ENCODE measurements at places on chromosomes 13 and 19.

- DNase-seq: no peak
Measured at GRCh38 chr13:85709721-85710120, 89.5 kb downstream of the SLITRK6 start.

- DNase-seq: no peak
Measured at GRCh38 chr13:45773236-45773635, 71.1 kb downstream of the CBY2 start.

DNA sequence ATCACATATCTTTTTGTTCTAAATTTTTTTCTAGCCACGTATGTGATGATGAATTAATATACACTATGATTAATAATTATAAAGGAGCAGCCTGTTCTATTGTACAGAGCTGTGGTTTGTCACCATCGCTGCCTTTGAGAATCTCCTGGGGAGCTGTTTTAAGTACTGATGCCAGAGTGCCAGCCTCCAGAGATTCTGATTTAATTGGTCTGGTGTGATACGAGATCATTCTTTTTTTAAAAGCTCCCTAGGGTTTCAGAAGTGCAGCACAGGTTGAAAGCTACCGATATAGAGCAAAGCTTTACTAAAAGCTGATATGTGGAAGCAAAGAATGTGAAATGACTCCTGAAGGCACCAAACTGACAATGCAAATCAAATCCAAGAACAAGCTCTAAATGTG, 314.7 kb downstream of the ITGBL1 start:
- DNase-seq: no peak

GRCh38 chr13:101515504-101515903, 63.0 kb downstream of the ITGBL1 start:
- DNase-seq: no peak

- DNase-seq: no peak
Measured at GRCh38 chr19:43731846-43732245, 16.0 kb downstream of the IRGC start.

DNA sequence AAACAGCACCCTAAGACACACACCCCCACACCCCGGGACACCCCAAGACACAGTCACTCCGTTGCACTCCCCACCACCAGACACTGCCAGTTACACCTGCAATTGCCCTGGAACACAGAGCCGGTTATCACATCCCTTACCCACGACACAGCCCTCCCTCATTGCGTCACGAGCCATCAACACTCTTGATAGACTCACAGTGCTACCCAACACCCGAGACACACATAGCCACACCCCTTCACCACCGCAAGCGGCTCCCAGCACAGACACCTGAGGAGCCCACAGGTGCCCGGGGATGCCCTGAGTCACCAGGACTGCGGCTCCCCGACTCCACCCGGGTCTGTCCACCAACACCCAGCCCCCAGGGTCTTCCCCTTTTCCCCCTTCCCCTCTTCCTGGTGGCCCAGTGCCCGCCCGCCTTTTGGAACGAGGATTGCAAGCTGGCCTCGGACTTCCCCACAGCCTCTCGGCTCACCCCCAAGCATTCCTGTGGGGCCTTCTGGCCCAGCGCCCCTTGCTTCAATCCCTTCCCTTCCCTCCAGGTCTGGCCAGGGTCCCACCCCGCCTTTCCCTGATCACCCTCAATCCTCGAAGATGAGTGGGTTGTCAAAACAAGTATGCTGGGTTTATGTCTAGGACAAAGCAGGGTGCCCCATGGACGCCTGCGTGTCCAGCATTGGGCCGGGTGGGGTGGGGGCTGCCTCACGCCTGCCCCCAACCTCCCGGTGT, 1.7 kb upstream of the PTGER1 start:
- no peak for DNase-seq

- DNase-seq: no peak
Measured at GRCh38 chr13:85974608-85975366, 175.6 kb upstream of the SLITRK6 start.

- no peak for DNase-seq
Measured at GRCh38 chr13:110430391-110431336, 123.6 kb downstream of the COL4A2 start.

GRCh38 chr19:40274585-40275544, 10.3 kb downstream of the AKT2 start:
- DNase-seq: peak; percentile 19

DNA sequence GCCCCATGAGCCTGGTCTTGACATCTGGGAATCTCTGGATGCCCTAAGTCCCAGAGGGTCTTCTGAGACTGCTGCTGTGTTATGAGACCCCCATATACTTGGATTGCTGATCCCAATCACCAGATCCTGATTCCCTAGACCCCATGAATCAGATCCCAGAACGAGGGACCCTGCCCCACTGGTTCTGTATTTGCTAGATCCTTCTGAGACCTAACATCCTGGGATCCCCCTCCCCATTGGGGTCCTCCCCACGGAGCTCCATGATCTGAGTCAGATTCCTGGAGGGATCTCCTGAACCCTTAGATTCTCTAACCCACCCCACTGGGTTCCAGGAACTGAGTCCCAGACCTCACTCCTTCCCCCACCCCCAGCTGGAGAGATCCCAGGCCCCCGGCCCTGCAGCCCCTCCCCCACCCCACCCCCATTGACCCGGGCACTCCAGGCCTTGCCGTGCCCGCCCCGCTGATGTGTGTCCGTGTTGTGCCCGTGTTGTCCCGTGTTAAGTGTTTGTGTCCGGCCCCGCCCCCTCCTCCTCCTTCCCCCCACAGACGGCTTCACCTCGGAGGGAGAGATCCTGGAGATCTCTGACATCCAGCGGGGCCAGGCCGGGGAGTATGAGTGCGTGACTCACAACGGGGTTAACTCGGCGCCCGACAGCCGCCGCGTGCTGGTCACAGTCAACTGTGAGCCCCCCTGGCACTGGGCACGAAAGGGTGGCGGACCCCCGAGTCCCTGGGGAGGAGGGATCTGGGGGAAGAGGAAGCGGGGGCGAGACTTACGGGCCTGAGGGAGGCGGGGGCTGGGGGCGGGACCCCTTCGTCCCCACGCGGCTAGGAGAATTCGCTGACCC, 15.0 kb downstream of the IGLON5 start:
- DNase-seq: no peak

GRCh38 chr13:52421216-52421615, 15.2 kb upstream of the THSD1 start:
- no peak for DNase-seq

- peak; percentile 17 for DNase-seq
Measured at GRCh38 chr19:46791944-46792343, 3.5 kb upstream of the SLC1A5 start.

DNA sequence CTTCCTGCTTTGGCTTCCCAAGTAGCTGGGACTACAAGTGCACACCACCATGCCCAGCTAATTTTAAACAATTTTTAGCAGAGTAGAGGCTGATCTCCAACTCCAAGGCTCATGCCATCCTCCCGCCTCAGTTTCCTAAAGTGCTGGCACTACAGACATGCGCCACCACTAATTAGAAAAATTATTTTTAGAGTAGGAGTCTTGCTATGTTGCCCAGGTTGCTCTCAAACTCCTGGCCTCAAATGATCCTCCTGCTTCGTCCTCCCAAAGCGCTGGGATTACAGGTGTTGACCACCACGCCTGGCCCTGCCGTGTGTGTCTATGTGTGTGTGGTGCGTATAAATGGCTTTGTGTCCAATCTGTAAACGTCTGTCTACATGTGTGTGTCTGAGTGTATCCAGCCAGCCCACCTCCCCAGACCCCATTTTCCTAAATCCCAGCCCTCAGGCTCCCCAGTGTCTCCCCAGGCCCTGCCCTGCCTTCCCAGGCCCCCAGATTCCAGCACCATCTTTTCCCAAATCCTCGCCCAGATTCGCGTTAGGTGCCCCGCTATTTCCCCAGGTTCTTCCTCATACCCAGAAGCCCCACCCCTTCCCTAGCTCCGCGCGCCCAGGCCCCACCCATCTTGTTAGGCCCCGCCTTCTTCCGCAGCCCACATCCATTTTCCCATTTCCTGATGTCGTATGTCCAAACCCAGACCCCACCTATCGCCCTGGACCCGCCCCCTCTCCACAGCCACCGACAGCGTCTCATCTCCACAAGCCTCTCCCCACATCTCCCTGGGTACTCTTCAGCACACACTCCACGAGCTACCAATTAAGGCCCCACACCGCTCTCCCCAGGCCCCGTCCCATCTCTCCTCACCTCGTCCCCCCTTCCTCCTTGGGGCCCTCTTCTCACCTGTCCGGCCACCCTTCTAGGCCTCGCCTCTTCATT, 24.9 kb downstream of the SLC8A2 start:
- no peak for DNase-seq

- DNase-seq: no peak
Measured at GRCh38 chr19:23558541-23558940, 128.5 kb downstream of the ZNF675 start.

GRCh38 chr13:111319998-111320911, at the start of gene TEX29:
TSS of gene TEX29 (plus strand) at chr13:111320642. CDS start at chr13:111320891, 249 bp downstream.
- DNase-seq: no peak

GRCh38 chr19:12982648-12983047, 12.6 kb upstream of the NFIX start:
- DNase-seq: no peak

DNA sequence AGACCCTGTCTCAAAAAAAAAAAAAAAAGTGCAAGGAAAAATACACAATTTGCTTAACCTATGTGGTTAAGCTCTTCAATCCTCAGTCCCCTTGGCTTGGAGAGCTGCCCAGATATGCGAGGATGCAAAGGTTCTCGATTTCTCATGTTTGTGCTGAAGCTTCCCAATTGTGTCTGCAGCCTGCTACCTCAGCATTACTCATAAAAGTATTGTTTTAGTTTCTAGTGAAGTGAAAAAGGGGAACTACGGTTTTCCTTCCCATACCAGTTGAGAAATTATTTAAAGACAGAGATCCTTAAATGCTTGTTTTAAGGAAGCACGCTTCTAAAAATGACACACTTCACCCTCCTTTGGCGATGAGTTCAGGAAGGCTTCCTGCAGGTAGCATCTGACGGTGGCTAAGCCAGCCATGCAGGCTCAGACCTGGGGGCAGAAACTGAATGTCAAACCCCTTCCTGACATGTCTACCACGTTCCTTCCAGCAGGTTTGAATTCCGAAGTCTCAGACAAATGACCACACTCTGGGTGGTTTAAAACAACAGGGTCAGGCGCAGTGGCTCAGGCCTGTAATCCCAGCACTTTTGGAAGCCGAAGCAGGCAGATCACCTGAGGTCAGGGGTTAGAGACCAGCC, 47.9 kb downstream of the RUBCNL start:
- no peak for DNase-seq

- DNase-seq: peak; percentile 21
Measured at GRCh38 chr13:50080911-50081678, 65.9 kb downstream of the KCNRG start.

DNA sequence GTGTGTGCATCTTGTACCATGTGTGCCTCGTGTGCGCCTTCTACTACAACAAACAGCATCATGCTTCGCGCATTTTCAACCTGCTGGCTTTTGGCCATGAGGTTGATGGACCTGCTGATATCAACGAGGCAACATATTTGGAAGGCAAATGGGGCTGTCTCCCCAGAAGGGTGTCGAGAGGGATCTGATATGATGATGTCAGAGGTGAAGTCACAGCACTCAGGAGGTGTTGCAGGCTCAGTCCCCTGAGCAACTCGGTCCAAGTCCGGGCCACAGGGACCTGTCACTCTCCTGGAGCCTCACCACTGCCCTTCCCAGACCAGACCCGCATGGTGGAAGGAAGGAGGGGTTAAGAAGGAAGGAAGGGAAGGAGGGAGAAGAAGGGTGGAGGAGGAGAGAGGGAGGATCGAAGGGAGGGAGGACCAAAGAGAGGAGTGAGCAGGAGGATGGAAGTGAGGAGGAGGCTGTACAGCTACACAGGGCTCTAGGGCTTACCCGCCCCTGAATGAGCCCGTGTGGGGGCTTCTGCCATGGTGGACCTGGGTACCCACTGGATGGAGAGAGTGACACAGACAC, 6.7 kb upstream of the C13orf46 start:
- DNase-seq: no peak

DNA sequence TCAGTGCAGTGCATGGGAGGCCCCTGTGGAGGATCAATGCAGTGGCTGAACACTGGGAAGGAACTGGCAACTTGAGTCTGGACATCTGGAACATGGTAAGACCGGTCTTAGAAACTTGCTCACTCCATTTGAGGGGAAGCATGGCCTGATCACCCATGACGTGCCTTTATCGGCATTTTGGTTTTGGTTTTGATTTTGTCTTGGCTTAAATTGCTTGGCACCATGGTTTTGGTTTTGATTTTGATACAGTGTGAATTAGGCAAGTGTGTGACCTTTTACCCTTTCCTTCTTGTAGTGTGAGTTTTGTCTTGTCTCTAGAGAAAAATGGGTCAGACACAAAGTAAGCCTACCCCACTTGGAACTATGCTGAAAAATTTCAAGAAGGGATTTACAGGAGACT, 77.3 kb downstream of the ZNF486 start:
- DNase-seq: no peak

- no peak for DNase-seq
Measured at GRCh38 chr19:38946229-38947010, 15.7 kb downstream of the MRPS12 start.

GRCh38 chr13:31168736-31169135, 7.0 kb upstream of the HSPH1 start:
- no peak for DNase-seq

DNA sequence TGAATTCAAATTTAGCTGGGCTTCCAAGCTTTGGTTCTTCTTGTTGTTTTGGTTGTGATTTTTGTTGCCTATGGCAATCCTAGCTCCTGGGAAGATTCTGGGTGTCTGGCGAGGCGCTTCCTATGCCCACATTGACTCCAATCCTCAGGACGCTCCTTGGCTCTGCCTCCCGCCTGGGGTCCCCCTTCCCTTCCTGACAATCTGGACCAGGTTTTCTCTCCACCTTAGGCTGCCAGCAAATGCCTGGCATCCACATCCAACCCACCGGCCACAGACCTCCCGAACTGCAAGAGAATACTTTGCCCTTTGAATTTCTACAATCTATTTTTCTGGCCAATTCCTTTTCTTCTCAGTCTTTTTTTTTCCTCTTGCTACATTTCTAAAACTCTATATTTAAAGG, 186.9 kb upstream of the UBL3 start:
- no peak for DNase-seq

- DNase-seq: no peak
Measured at GRCh38 chr19:10670182-10670581, 16.0 kb downstream of the ILF3 start.

- no peak for DNase-seq
Measured at GRCh38 chr13:100039740-100040139, 49.2 kb upstream of the PCCA start.

GRCh38 chr13:36858290-36858689, 39.3 kb downstream of the RFXAP start:
- DNase-seq: no peak

GRCh38 chr19:39596911-39597310, 5.4 kb upstream of the LGALS13 start:
- no peak for DNase-seq

Measured in stimulated activated CD4-positive, alpha-beta T cell treated with anti-CD3 and anti-CD28 coated beads, Interleukin-4, amount 100 ng/mL, for 4 hours (primary cell).